Mammary epithelial cell (primary cell): ENCODE measurements at places on chromosomes 4 and X. TPM values are rescaled to one million over a fixed set of nuclear protein-coding genes. Genes with fewer than 3 reads are reported as not detected.
A peak's percentile ranks its signal among the peaks of the same experiment; 100 is the strongest.

Gene ZBED1
- total RNA-seq = 10.0 and 11.9 TPM in 2 replicates

Gene PRICKLE3
- total RNA-seq = 13.2 TPM

GRCh38 chr4:88809576-88810219 is 112.1 kb upstream of the NAP1L5 start:
- DNase-seq = no peak

DNA sequence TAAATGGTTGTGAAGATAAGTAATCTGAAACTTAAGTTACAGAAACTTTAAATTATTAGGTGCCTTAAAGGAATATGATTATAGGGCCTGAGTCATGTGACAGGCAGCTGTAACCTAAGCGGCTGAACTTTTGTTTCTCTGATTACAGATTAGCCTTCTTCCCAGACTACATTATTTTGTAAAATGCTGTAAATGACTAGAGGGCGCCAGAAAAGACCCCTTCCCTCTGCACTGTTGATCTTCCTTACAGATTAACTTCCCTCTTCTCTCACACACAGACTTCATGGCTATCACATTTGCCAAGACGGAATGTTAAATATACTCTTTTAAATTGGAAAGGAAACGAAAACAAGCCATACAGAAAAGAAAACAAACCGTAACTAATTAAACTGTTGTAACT is 96.6 kb downstream of the EVC2 start:
- no peak for DNase-seq

- peak; percentile 55 for DNase-seq
Observed at GRCh38 chr4:121551271-121551670, 145.5 kb downstream of the ANXA5 start.

DNA sequence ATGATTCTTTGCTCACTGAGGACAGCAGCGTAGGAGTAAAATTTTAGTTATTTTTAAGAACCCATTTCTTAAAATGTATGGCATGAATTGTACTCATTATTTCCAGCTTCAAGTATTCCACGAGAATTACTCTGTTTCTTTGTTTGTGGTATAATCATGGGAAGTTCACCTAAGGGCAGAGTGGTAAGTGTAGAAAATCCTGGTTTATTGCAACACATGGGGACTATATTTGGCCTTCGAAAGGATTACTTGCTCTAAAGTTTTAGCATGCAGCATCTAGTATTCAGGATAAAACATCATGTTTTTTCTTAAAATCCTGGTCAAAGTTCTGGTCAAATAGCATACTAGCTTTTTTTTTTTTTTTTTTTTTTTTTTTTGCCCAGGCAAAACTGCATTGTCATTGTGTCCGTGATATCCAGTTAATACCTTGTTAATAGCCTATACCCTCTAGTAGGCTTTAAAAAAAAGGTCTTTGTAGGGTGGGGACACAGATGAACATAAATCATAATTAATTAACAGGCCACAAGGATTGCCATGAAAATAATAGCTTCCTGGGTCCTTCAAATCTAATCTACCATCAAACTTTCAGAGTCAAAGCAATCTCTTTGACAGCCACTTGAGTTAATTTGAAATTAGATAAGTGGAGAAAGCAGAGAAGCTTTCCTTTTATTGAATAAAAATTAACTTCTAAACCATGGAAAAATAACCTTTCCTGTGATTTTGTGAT is 44.6 kb upstream of the VEGFC start:
- no peak for DNase-seq

DNA sequence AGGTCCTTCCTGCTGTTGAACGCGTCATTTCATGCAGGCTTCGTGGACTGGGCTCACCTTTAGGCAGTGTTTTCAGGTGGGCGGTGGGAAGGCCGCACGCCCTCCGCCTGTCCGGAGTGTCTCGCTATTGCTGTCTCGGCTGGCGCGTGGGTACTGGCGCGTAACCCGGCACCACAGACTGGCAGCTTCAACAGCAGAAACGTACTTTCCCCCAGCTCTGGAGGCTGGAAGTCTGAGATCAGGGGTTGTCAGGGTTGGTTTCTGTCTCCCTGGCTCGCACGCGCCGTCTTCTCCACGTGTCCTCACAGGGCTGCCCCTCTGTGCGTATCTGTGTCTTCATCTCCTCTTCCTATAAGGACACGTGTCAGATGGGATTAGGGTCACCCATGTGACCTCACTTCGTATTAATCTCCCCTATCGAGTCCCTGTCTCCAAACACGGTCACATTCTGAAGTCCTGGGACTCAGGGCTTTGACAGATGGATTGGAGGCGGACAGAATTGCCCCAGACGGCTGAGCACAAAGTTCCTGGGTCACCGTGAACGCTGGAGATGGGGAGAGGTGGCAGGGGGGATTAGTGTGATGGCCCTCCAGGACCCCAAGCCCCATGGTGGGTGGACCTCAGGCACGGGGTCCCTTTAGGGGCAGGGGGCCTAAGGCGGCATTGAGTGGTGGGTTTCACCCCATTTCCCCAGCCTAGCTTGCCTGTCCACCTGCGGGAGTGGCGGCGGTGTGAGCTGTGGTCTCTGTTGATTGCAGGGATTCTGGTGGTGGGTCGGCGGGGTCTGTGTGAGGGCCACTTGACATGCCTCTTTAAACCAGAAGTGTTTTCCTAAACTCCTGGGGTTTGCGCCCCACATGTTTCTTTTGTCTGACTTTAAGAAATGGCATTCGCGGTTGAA is 83.4 kb upstream of the LRPAP1 start:
- DNase-seq = no peak

DNA sequence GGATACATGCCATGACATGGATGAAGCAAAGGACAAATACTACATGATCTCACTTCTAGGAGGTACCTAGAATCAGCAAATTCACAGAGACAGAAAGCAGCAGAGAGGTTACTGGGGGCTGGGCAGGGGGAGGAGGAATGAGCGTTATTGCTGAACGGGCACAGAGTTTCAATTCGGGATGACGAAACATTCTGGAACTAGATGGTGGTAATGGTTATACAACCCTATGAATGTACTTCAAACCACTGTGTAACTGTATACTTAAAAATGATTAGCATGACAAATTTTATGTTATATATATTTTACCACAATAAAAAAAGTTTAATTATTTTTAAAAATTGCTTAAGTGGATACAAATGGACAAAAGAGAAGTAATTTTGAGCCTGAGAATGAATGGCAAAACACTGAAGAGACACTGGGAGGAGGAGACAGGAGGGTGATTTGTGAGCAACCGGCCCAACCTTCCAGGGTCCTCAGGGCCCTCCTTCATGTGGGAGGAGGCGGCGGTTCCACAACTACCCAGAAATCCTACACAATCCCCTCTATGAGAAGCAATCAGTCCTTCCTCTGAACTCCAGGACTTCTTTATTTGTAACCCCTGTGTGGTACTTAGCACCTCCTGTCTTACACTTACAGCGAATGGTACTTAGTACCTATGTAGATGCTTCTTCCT is 14.1 kb downstream of the ACSL1 start:
- DNase-seq = no peak
